GM20000 (cell line): ENCODE measurements at places on chromosomes 4 and X.
A peak's percentile ranks its signal among the peaks of the same experiment; 100 is the strongest.

GRCh38 chrX:65253817-65254216 lies 277.6 kb upstream of the ZC4H2 start:
- no peak for DNase-seq

- DNase-seq = no peak
Measured at GRCh38 chr4:182242787-182243186, 415 bp upstream of the TENM3 start.

- DNase-seq = no peak
Measured at GRCh38 chrX:146189371-146189770, 371.7 kb downstream of the SLITRK2 start.

- no peak for DNase-seq
Measured at GRCh38 chr4:158811216-158811540, 42.4 kb downstream of the FNIP2 start.

DNA sequence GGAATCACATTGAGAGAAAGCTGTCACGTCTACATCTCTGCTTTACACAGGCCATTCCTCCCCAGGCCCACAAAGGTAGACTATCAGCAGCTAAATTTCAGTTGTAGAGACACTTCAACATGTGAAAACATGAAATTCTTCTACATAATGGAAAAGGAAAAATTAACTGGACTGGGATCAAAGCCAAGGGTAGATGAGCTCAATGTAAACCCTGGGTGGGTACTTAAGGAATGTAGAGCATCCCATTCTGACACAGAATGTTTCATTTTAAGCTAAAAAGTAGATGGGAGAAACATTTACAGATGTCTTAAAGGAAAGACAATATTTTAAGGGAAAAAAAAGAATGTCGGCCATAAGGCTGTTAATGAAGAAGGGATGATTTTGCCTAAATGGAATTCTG lies 51.3 kb upstream of the NPNT start:
- no peak for DNase-seq

- DNase-seq = no peak
Measured at GRCh38 chr4:177301126-177301639, 8.5 kb upstream of the NEIL3 start.

GRCh38 chr4:140149846-140150635 lies 3.9 kb downstream of the MAML3 start:
- peak; percentile 20 for DNase-seq

DNA sequence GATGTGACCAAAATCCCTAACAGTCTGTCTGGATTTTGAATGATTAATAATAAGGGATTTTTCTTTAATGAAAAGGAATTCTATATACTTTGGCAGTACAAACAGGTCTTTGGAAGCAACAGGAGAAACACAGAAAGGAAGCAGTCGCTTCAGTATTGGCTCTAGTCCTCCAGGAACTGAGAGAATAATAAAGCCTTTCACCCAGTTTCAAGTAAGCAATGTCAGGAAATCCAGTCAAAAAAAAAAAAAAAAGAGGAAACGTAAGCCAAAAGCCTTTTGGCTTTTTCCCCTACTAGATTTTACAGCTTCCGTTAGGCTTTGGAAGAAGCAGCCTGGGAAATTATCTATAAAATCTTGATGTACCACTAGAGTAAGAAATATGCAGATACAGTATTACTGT lies 61.7 kb upstream of the HDAC8 start:
- no peak for DNase-seq

DNA sequence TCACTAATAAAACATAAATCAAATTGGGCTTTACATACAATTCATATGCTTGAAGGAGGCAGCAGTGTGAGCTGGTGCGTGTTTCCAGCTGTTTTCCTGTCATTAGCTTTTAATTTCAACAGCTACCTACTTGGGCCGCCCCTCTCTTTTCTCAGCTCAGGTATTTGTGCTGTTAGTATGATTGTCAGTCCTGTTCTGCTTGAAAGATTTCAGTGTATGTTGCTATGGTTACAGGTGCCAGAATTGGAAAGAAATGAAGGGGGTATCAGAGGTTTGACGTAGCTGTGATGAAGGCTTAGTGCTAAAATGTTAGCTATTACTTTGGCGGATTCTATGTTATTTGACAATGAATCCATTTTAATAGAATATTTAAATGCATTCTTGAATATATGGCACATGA lies 440.3 kb downstream of the ZIC3 start:
- DNase-seq = no peak

GRCh38 chr4:151605215-151605614 lies 155.6 kb downstream of the GATB start:
- DNase-seq = no peak

DNA sequence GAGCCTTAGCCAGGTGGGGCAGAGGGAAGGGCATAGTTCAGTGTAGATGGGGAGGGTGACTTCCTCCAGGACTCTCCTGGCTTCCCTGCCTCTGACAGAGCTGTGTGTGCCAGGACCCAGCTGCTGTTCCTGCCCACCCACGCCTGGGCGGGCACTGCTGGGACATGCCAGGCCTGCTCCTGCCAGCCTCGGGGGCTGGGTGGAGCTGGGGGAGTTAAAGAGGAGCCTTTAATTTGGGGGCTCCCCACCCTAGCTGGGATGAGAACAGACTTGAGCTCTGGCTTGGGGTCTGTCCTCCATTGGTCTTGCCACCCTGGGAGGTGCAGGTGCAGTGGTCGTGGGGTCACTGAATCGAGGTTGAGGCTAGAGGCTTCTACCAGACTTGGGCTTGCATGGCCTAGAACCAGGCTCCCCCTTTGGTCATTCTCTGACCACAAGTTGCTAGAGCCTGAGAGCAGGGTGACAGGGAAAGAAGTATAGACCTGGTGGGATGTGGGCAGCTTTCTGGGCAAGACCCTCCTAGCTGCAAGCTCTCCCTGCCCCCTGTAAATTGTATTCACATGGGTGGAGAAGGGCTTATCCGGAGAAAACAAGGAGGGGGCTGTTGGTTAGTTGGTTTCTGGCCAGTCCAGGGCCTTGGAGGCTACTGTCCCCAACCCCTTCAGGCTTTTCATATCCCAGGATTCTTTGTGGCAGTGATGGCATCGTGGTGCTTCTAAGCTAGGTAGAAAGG lies 5.7 kb downstream of the EFNB1 start:
- no peak for DNase-seq

GRCh38 chrX:10634392-10635161 lies 14.2 kb upstream of the MID1 start:
- no peak for DNase-seq

DNA sequence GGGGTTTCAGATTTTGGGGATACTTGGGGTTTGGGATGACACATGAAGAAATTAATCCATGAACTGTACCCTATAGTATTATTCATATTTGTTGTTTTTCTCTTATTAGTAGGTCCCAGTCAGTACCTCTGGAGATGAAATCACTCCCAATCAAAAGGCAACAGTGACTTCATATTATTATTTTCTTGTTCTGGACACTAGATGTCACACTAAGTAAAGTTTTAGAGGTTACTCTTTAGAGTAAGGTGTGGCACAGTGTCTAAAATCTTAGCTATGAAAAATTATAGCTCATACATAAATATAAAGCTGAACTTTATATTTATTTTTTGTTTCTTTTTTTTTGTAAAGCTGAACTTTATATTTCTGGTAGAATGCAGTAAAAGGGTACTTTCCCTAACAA lies 35.1 kb downstream of the FAM114A1 start:
- peak; percentile 58 for DNase-seq

DNA sequence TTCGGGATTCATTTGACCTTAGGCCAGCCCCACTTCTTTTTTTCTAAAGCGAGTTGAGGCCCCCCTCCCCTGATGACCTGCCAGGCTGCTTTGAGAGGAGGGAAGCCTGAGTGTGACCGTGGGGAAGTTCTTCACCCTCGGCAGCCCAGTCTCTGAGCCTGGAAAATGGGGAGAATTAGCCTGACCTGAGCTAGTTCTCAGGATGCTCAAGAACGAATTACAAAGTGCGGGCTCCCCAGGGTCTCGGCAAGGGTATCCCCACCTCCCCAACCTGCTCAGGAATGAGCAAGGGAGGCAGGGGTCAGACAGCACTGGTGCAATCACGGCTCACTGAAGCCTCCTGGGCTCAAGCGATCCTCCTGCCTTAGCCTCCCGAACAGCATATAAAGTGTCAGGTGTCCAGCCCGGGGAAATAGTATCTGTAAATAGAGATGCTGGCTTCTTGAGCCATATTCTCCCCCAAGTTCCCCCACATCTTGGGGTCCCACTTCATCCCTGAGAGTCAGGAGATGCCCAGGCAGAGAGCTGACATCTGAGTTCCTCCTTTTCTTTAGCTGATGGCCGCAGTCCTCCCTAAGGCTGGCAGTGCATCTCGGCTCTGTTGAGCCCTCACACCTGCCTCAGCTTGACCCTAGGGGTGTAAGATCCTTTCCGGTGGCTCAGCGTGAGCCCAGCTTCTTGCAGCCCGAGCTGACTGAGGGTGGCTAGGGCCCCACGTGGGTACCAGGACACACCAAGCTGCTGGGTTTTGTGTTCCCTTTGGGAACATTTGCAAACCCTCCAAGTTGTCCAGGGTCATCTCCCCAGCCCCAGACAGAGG lies 1.6 kb downstream of the DUSP9 start:
- DNase-seq = peak; percentile 25
